ENCODE measurements at places on chromosomes 16 and 17.

DNA sequence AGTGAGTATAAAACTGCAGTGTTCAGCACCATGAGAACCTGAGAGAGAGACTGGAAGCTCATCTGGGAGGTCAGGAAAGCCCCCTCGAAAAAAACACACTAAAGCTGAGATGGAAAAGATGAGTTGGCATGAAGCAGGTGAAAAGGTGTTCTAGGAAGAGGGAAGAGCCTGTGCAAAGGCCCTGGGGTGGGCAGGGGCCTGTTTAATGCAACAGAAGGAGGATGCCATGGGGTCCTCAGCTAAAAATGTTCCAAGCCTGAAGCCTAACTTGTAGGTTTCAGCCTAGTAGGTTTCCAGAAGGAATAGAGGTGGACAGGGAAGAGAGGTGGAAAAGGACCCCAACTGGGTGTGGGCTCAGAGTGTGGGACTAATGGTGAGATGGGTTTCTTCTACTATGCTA lies 242.3 kb upstream of the ZFHX3 start:
- no peak overlapping the region for H3K27ac ChIP-seq
- no peak for DNase-seq
- no peak overlapping the region for H3K4me3 ChIP-seq
- H3K27me3 ChIP-seq: no peaks in the 10 kb centered on the region

GRCh38 chr17:65294181-65294719 lies 157.1 kb downstream of the RGS9 start:
- H3K36me3 ChIP-seq: no peaks in the 10 kb centered on the region
- H3K4me3 ChIP-seq: no peak overlapping the region
- no peak overlapping the region for H3K27ac ChIP-seq
- peak; percentile 87 for DNase-seq

GRCh38 chr16:45454-45853 lies 8.0 kb downstream of the POLR3K start:
- peaks cover 11% of the 10 kb centered on the region for H3K36me3 ChIP-seq
- H3K27ac ChIP-seq: no peak overlapping the region
- no peaks in the 10 kb centered on the region for H3K27me3 ChIP-seq
- no peaks in the 10 kb centered on the region for H3K4me1 ChIP-seq

GRCh38 chr16:11354407-11354732 lies 9.1 kb downstream of the RMI2 start:
- no peak overlapping the region for H3K4me3 ChIP-seq
- no peaks in the 10 kb centered on the region for H3K27me3 ChIP-seq
- H3K4me1 ChIP-seq: peaks cover 24% of the 10 kb centered on the region
- H3K27ac ChIP-seq: no peak overlapping the region
- no peaks in the 10 kb centered on the region for H3K36me3 ChIP-seq

DNA sequence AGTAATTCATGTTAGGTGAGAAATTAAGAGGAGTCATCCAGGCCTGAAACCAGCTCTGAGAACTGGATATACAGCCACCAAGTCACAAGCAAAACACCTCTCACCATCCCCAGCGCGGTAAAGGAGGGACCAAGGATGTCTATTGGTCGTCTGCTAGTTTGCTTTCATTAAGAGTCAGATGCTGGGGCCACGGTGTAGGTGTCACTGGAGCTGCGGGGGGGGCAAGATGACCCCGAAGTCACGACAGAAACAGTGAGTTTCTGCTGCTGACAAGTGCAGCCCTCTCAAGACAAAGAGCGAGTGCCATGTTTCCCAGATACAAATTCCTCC lies 790 bp downstream of the NCBP3 start:
- peaks cover 18% of the 10 kb centered on the region for H3K36me3 ChIP-seq
- no peak for DNase-seq
- H3K4me1 ChIP-seq: peaks cover 9% of the 10 kb centered on the region

DNA sequence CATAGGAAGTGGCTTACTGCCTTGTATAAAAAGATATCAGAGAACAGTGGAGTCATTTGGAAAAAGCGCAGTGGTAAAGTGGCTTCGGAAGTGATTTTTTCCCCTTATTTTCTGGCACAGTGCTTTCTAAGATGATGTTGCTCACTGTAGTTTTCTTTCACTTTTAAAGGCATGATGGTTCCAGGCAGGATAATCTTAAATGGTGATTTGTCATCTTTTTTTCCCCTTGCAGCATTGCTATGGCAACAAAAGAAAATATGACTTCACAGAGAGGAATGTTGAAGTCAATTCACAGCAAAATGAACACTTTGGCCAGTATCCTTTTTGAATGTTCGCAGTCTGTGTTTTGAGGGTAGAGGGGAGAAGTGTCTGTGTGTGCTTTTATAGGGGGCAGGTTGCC lies 42.5 kb downstream of the GOSR1 start:
- H3K27me3 ChIP-seq: no peaks in the 10 kb centered on the region
- peaks cover 12% of the 10 kb centered on the region for H3K4me1 ChIP-seq
- H3K27ac ChIP-seq: peak overlapping the region; percentile 81
- peak overlapping the region; percentile 33 for H3K4me3 ChIP-seq
- no peak for DNase-seq

DNA sequence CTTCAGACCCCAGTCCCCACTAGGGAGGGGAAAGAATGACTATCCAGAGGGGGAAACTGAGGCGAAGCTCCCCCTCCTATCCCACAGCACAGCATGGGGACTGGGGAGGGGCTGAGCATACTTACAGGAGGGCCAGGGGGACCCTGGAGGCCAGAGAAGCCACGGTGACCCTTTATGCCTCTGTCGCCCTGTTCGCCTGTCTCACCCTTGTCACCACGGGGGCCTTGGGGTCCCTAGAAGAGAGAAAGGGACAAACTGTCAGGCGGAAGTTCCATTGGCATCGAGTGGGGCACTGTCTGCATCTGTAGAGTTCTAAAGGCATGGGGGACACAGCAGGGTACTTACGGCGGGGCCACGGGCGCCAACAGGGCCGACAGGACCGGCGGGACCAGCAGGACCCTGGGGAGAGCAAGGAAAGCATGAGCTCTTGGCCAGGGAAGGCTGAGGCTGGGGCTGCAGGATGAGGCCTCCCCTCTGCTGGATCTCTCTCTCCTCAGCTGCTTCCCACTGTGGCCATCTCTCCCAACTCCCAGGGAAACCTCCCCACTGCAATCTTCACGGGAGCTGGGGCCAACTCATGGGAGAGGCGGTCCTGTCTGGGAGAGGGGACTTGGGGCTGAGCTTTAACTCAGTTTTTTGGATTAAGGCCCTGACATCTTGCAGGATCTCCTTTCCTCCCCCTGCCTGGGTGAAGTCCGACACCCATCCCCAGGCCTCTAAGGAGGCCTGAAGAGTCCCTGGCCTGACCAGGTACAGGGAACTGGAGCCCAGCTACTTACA lies 13.5 kb downstream of the COL1A1 start:
- no peak for DNase-seq
- no peak overlapping the region for H3K4me3 ChIP-seq
- peak overlapping the region; percentile 100 for H3K27ac ChIP-seq
- no peaks in the 10 kb centered on the region for H3K27me3 ChIP-seq
- H3K4me1 ChIP-seq: peaks cover 9% of the 10 kb centered on the region
- H3K36me3 ChIP-seq: peaks cover 90% of the 10 kb centered on the region

DNA sequence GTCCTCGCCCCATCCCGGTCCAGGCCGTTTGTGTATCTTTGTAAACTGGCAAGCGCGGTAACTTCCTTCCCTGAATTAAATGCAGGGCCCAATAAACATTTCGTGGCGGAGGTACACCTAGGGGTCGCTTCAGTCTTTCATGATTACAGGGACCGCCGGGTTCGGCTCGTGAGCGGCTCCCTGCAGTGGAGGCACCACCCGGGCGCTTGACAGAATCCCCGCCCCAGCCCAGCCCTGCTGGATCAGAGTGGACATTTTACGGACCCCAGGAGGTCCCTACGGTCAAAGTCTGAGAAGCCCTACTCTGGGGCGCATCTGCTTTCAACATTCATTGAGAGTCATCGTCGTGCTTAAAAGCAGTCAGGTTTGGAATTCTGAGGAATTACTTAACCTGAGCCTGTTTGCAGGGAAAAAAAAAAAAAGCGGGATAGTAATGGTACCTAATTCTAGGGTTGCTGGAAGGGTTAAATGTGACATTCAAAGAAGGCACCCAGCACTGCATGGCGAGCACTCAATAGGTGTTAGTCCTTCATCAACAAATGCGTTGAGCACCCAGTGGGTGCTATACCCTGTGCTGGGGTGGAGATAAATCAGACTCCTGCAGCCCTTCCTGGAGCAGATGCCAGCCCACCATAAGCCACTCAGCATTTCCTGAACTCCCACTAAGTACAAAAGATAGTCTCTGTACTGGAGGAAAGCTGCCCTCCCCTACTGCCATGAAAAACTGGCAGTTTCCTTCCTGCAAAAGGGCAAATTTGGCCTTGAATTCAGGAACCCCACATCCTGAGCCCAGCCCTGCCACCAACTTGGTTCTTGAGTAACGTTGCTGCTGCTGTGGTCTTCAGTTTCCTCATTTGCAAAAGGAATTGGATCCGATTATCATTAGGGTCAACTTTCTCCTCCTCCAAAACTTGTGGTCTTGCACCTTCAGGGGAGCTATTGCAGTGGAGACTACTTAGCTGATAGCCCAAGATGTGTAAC lies 658 bp upstream of the DUSP3 start:
- H3K4me1 ChIP-seq: peaks cover 8% of the 10 kb centered on the region
- no peaks in the 10 kb centered on the region for H3K27me3 ChIP-seq
- DNase-seq: no peak
- peak overlapping the region; percentile 77 for H3K4me3 ChIP-seq

- H3K27ac ChIP-seq: no peak overlapping the region
- peaks cover 85% of the 10 kb centered on the region for H3K36me3 ChIP-seq
- H3K4me1 ChIP-seq: no peaks in the 10 kb centered on the region
- H3K4me3 ChIP-seq: no peak overlapping the region
- DNase-seq: no peak
These were observed 7.4 kb downstream of the ELOB start for GRCh38 chr16:2769675-2770056.

DNA sequence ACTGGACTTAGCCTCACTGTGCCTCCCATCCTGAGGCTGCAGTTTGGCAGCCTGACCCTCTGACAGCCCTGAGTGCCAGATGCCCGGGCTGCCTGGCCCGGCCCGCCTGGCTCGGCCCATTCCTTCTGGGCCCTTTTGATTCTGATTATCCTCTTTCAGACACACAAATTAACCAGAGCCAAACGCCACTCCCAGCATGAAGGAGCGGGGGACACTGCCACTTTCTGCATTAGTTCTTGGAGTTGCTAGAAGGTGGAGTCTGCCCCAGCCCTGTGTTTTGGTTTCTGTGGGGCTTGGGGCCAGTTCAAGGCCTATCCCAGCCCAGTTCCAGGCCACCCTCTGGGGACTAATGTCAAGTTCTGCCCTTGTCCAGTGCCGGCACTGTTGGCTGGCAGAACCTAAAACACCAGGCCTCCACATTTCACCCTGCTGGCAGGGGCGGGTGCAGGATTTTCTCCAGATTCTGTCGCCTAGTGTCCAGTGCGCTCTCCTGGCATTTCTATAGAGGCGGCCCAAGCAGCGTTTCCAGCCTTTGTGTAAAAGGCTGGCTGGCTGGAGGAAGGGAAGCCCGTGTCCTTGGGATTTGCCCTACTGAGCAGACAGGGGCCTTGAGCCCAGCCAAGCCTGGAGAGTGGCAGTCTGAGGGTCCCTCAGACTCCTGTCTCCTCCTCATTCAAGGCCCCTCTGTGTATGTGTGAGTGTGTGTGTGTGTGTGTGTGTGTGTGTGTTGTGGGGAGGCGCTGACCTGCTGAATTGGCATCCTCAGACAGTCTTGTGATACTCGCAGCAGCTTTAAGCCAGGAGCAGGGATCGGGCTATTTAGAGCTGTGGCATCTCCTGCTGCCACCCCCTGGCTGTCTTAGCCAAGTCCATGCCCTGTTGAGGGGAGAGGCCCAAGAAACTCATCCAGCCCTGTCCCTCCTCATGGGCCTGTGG lies 21.4 kb downstream of the PLCD3 start:
- peaks cover 38% of the 10 kb centered on the region for H3K36me3 ChIP-seq
- no peaks in the 10 kb centered on the region for H3K4me1 ChIP-seq
- no peak overlapping the region for H3K4me3 ChIP-seq
- DNase-seq: peak; percentile 36
- H3K27me3 ChIP-seq: no peaks in the 10 kb centered on the region

DNA sequence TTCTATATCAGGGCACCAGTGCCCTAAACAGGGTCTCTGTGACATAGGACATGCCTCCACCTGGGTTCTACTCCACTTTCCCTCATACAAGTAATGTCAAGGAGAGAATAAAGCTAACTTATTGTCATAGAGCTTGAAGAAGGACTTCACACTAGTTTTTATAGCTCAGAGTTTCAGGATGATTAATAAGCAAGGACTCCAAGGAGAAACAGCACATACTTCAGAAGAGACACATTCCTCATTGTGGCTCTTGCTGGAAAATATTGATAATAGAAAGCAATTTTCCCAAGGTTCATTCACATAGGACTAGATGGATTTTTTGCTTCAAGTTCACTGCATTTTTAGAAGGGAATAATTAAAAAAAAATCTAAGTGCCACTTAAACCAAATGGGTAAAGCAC lies 133.3 kb downstream of the CA10 start:
- H3K27me3 ChIP-seq: no peaks in the 10 kb centered on the region
- no peak overlapping the region for H3K4me3 ChIP-seq
- H3K4me1 ChIP-seq: peaks cover 20% of the 10 kb centered on the region
- no peaks in the 10 kb centered on the region for H3K36me3 ChIP-seq

DNA sequence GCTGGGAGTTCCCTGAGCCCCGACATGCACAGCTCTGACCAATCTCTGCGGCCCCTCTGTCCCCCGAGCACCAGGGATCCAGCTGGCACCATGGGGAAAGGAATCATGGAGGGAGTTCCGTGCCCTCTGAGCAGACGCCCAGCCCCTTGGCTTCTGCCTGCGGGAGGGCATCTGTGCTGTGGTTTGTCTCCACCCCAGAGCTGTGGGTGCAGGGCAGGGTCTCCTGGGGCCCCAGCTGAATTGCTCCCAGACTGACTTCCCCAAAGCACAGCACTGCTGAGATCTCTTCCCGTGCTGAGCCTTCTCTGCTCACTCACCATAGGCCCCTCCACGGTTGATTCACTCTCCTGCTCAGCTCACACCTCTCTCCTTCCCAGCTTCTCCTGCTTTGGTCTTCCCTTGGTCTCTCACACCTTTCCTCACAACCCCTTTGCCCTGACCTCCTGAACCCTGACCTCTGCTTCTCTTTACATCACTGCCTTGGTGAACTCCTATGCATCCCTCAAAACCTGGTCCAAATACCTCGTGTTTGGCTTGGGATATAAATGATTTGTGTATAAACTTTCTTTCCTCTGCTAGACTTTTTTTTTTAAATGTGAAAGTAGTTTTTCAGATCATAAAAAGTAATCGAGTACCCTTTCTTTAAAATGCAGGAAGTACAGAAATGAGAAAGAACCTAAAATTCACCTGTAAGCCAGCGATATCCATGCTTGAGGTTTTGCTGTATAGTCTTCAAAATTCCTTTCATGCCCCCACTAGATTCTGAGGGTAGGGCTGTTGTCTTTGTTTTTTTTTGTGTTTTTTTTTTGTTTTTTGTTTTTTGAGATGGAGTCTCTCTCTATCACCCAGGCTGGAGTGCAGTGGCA lies 265.3 kb downstream of the SEC14L1 start:
- no peak overlapping the region for H3K27ac ChIP-seq
- no peak for DNase-seq
- no peaks in the 10 kb centered on the region for H3K27me3 ChIP-seq
- no peaks in the 10 kb centered on the region for H3K36me3 ChIP-seq

- H3K36me3 ChIP-seq: no peaks in the 10 kb centered on the region
- DNase-seq: no peak
These were observed 50.1 kb downstream of the CNGB1 start for GRCh38 chr16:57920880-57921229.

GRCh38 chr17:63961355-63962212 lies 11.1 kb downstream of the SCN4A start:
- H3K4me3 ChIP-seq: no peak overlapping the region
- H3K36me3 ChIP-seq: no peaks in the 10 kb centered on the region
- H3K4me1 ChIP-seq: no peaks in the 10 kb centered on the region

All from SK-N-SH (cell line).